ENCODE measurements at places on chromosomes 12 and 14.

GRCh38 chr12:93005928-93006392 lies 76.9 kb upstream of the EEA1 start:
- DNase-seq, result no peak

DNA sequence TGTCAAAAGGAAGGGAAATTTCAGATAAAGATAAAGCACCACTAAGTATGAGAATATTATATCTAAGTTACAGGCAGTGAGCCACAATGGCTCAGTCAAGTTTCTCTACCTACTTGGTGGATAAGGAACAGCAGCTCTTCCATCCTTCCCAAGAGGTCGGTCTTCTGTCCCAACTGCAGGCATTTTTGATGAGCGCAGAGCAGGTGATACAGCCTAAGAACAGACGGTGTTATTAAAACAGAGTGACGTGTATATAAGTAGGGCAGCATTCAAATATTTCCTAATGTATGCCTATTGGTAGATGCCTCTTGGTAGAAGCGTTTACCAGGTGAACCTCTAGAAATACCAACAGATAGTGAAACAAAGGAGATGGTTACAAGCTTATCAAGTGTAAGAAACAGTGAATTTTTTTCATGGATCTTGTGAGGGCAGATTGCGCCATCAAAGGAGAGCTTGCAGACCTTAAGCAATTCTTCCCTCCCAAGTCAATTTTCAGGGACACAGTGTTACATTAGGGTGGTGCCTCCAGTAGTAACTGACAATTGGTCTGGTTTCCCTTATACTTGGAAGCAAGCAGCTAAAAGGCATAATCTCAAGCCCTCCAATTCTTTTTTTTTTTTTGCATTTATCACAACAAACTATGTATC lies 274.5 kb downstream of the MED13L start:
- no peak for DNase-seq

DNA sequence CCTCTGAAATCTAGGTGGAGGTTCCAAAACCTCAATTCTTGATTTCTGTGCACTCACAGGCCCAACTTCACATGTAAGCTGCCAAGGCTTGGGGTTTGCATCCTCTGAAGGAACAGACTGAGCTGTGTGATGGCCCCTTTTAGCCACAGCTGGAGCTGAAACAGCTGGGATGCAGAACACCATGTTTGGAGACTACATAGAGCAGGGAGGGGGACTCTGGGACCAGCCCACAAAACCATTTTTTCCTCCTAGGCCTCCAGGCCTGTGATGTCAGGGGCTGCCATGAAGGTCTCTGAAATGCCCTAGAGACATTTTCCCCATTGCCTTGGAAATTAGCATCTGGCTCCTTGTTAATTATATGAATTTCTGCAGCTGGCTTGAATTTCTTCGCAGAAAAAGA lies 1025.9 kb upstream of the NOVA1 start:
- no peak for DNase-seq

DNA sequence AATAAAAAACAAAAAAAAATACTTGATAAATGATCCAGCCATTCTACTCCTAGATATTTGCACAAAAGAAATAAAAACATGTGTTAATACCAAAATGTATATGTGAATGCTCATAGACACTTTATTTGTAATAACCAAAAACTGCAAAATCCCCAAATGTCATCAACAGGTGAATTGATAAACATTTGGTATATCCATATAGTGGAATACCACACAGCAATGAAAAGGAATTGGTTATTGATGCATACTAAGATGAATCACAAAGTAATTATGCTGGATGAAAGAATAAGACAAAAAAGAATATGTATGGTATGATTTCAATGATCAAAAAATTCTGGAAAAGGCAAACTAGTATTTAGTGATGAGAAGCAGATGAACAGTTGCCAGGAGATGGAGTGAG lies 124.7 kb upstream of the VASH1 start:
- DNase-seq, result no peak

- no peak for DNase-seq
Observed at GRCh38 chr12:87383680-87384079, 645.5 kb downstream of the C12orf50 start.

- DNase-seq, result no peak
Observed at GRCh38 chr12:31928246-31929026, 30.8 kb upstream of the RESF1 start.

GRCh38 chr14:93395231-93395630 lies 35.5 kb upstream of the UNC79 start:
- no peak for DNase-seq

- DNase-seq, result no peak
Observed at GRCh38 chr12:117010693-117011451, 88.3 kb downstream of the TESC start.

- no peak for DNase-seq
Observed at GRCh38 chr14:89179891-89180404, 237.1 kb downstream of the FOXN3 start.

GRCh38 chr12:90593596-90594295 lies 361.2 kb downstream of the CCER1 start:
- no peak for DNase-seq

GRCh38 chr14:104826189-104826860 lies 25.4 kb downstream of the ZBTB42 start:
- DNase-seq, result peak; percentile 91

DNA sequence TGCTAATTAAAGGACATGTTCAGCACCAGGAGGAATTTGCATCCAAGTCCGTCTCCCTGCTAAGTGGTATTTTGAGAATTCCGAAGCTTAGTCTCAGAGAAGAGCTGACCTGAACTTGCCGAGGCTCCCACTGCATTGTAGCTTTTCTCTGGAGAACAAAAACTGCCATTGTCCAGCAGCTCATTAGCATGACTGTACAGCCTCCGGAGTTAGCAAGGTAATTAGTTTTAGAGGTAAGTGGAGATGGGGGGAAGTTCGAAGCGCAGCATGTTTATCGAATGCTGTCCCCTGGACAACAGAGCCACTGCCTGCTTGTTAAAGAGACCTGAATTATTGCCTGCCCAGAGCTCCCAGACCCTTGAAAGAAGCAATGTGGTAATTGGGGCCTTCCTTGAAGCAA lies 160.3 kb upstream of the PELI2 start:
- no peak for DNase-seq

GRCh38 chr12:21695986-21696385 lies 38.3 kb upstream of the LDHB start:
- DNase-seq, result no peak

- DNase-seq, result no peak
Observed at GRCh38 chr12:77808534-77808933, 22.2 kb upstream of the NAV3 start.

- no peak for DNase-seq
Observed at GRCh38 chr14:56170028-56170427, 51.8 kb downstream of the PELI2 start.

DNA sequence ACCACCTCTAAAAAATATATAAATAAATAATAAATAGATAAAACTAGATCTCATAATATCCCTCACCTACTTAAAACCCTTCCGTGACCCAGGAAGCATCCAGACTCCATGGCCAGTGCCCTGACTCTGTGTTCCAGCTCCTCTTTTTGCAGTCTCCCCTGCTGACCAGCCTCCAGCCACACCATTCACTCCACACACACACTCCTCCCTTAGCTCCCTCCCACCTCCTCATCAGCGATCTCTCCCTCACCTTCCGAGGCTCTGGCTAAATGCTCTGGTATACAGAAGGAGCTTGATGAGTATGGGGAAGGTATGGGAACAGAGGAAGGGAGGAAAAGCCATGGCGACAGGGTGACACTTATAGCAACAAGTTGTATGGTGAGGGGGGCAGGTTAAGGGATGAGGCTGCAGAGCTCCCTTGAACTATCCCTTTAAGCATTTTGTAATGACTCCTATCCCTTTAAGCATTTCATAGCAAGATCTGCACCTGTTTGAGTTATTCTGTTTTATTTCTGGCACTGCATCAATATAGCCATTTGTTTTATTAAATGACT lies 26.1 kb upstream of the EIF4B start:
- no peak for DNase-seq

GRCh38 chr12:101738920-101739665 lies at the start of gene SYCP3:
SYCP3 (minus strand) TSS chr12:101739462; CDS start chr12:101737935, 1,527 bp downstream.
- DNase-seq, result no peak

- DNase-seq, result peak; percentile 67
Observed at GRCh38 chr12:124771462-124772288, 92.0 kb downstream of the SCARB1 start.

DNA sequence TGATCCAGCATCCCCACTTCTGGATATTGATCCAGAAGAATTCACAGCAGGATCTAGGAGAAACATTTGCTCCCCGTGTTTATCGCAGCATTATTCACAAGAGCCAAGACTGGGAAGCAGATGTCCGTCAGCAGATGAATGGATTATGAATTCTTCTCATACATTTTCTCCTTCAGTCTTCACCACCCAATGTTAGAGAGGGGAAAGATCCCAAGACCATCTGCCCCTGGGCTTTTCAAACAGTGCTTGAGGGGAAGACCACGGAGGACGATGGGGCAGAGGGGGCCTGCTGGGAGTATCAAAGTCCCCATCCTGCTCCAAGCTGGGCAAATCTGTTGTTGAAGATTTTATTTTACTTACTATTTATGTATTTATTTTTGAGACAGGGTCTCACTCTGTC lies 41.1 kb downstream of the SERPINA3 start:
- DNase-seq, result no peak

GRCh38 chr12:109027767-109028166 lies 6.9 kb upstream of the SVOP start:
- DNase-seq, result no peak

DNA sequence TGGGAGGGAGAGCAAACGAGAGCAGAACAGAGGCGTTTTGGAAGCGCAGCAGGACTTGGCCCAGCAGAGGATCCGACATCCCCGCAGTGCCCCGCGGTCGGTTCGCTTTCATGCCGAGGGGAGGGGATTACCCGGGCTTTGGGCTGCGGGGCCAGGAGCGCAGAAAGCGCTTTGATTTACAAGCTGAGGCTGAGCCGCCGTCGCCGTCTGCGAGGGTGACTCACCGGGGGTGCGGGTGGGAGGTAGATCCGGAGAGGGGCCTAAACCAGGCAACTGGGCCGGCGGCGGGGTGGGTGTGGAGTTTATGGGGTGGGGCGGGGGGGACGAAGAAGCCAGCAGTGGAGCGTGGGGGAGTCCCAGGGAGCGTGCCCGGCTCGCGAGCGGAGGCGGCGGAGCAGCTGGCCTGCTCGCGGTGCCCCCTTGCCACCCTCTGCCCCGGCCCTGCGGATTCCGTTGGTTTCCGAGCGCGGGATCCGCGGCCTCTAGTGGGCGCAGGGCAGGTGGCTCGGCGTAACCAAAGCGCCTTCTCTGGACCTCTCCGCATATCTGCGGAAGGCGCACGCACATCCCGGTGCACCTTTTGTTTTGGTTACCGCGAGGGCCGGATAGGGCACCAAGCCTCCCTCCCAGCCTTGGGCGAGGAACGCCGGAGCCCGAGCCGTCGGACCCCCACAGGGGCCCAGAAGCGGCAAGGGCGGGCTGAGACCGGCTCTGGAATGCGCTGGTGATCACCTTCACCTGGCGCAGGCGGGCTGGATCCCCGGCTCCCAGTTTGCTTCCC lies 2.6 kb downstream of the SIX4 start:
- DNase-seq, result peak; percentile 49

DNA sequence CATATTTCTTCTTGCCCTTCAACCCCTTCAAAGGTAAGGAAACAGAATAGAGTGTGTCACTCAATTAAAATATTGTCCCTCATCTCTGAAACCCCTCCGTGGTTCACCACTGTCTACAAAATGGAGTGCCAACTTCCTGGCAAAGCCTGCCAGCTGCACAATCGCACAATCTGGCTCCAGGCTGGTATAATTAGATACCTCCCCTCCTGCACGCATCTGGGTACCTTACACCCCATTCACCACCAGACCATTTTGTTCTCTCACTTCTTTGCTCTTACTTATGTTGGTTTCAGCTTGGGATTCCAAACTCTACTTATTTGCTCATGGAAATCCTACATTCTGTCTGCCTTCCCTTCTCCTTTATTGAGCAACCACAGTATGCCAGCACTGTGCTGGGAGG lies 314.9 kb downstream of the NUAK1 start:
- DNase-seq, result no peak

DNA sequence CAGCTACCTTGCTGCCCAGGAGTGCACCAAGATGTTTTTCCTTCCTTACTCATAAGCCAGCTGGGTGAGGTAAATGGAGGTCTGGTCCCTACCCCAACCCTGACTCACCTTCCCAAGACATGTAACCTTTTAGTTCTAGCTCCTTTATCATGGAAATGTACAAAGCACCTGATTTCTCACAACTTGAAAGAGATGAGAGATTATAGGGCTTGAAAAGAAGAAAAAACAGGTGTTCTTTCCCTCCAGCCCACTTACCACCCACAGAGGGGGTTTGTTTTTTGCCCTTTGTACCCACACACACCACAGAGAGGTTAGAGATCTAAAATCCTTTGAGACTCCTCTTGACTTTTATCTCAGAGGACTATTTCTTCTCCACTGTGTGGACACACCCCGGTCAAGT lies 21.1 kb downstream of the PLXNC1 start:
- DNase-seq, result peak; percentile 6

DNA sequence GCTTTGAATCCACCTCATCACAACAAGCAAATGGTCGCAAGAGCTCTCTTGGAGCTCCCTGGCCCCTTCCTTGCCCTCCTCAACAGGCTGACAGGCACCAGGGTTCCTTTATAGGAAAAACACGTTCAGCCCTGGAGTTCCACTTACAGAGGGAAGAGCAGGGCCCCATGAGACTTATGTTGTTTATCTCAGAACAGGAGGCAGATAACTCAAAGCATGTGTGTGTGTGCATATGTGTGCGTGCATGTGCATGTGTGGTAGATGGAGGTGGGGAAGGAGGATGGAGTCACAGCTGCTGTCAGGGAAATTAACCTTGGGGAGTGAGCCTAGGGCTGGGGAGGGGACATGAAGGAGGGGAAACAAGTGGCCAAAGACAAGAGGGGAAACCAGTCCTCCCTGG lies 138.1 kb downstream of the DPF3 start:
- DNase-seq, result no peak

GRCh38 chr14:53149668-53150316 lies 3.3 kb downstream of the DDHD1 start:
- DNase-seq, result no peak

DNA sequence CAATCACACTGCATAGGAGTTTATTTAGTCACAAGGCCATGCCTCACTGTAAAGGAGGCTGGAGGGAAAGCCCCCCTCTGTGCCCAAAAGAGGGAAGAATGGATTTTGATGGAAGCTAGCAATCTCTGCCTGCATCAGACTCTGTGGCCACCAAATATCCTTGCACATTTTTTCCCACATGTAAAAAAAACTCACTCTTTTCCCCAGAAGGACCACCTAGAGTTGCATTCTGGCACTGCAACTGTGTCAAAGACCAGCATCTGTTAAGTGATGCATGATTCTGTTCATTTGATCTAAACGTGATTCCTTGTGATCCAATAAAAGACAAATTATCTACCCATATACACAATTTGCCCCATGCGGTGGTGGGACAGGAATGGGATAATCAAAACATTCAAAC lies 8.0 kb downstream of the RHOJ start:
- DNase-seq, result no peak
